Right lobe of liver (tissue), 6 donors: ENCODE measurements at places on chromosomes 4 and X.

GRCh38 chr4:28636971-28637370 lies 1776.3 kb downstream of the STIM2 start:
- no peak overlapping the region for H3K27ac ChIP-seq
- no peak for DNase-seq
- H3K27me3 ChIP-seq: no peaks in the 10 kb centered on the region
- no peaks in the 10 kb centered on the region for H3K36me3 ChIP-seq

- DNase-seq: no peak
- no peak overlapping the region for H3K4me3 ChIP-seq
- peaks cover 15% of the 10 kb centered on the region for H3K36me3 ChIP-seq
- H3K27me3 ChIP-seq: no peaks in the 10 kb centered on the region
- no peak overlapping the region for H3K27ac ChIP-seq
- H3K4me1 ChIP-seq: no peaks in the 10 kb centered on the region
Observed at GRCh38 chr4:3128976-3129375, 54.5 kb downstream of the HTT start.

GRCh38 chr4:94480362-94480951 lies 28.7 kb downstream of the PDLIM5 start:
- no peak overlapping the region for H3K4me3 ChIP-seq
- no peaks in the 10 kb centered on the region for H3K27me3 ChIP-seq
- H3K4me1 ChIP-seq: no peaks in the 10 kb centered on the region
- H3K27ac ChIP-seq: no peak overlapping the region

DNA sequence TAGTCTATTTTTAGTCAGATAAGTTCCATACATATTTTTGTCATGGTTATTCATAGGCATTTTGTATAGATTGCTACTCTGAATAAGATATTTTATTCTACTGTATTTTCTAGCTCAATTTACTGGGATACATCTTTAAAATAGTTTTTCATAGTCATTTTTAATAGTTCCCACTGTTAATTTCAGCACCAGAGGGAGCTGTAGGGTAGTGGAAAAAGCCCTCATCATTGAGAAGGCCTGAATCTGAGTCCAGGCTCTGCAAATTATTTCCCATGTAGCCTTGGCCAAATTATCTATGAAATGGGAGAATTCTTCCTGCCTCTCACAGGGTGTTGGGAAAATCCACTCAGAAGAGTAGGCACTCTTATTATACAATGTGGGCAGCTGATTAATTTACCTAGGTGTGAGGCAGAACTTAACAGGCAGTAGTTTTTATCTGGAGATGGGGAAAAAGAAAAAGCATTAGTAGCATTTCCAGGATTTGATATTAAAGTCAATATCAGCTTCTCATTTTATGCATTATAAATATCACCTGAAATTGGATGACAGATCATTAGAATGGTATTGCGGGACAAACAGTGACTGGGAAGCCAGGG lies 102.9 kb upstream of the PAQR3 start:
- no peaks in the 10 kb centered on the region for H3K27me3 ChIP-seq
- no peak overlapping the region for H3K4me3 ChIP-seq
- no peaks in the 10 kb centered on the region for H3K4me1 ChIP-seq
- H3K27ac ChIP-seq: no peak overlapping the region
- DNase-seq: no peak
- H3K36me3 ChIP-seq: no peaks in the 10 kb centered on the region

DNA sequence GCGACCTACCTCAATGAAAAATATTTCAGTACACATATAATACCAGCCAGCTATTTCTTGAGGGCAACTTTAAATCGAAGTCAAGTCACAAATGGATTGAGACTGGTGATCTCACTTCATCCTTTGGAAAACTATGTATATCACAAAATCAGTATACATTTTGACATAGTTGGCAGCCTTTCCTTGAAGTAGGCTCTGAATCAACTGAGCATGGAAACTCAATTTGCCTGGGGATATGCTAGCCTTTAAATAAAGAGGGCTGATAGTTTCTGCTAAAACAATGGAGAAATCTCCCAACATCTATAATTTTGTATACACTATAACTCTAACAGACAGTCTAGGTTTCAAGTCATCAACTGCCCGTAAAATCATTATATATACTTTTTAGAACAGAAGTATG lies 282.8 kb upstream of the TENM3 start:
- no peaks in the 10 kb centered on the region for H3K27me3 ChIP-seq
- no peak overlapping the region for H3K27ac ChIP-seq
- no peaks in the 10 kb centered on the region for H3K4me1 ChIP-seq

DNA sequence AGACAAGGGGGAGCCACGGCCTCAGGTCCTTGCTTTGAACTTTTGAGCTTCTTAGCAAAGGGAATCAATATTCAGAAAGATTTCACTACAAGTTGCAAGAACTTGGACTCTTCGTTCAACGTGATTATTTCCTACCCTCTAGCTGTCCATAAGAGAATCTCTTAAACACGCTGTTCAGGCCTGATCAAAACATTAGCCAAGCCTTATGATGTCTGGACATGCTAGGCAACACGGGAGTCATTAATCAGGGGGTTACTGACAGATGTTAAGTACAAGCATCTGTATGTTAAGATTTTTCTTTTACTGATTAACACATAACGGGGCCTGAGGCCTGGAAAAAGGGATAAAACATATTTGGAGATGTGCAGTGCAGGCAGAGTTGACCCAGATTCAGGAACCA lies 138.9 kb upstream of the IL1RAPL2 start:
- DNase-seq: no peak
- H3K4me1 ChIP-seq: no peaks in the 10 kb centered on the region
- H3K36me3 ChIP-seq: no peaks in the 10 kb centered on the region
- H3K27me3 ChIP-seq: no peaks in the 10 kb centered on the region
- H3K4me3 ChIP-seq: no peak overlapping the region
- H3K27ac ChIP-seq: no peak overlapping the region

DNA sequence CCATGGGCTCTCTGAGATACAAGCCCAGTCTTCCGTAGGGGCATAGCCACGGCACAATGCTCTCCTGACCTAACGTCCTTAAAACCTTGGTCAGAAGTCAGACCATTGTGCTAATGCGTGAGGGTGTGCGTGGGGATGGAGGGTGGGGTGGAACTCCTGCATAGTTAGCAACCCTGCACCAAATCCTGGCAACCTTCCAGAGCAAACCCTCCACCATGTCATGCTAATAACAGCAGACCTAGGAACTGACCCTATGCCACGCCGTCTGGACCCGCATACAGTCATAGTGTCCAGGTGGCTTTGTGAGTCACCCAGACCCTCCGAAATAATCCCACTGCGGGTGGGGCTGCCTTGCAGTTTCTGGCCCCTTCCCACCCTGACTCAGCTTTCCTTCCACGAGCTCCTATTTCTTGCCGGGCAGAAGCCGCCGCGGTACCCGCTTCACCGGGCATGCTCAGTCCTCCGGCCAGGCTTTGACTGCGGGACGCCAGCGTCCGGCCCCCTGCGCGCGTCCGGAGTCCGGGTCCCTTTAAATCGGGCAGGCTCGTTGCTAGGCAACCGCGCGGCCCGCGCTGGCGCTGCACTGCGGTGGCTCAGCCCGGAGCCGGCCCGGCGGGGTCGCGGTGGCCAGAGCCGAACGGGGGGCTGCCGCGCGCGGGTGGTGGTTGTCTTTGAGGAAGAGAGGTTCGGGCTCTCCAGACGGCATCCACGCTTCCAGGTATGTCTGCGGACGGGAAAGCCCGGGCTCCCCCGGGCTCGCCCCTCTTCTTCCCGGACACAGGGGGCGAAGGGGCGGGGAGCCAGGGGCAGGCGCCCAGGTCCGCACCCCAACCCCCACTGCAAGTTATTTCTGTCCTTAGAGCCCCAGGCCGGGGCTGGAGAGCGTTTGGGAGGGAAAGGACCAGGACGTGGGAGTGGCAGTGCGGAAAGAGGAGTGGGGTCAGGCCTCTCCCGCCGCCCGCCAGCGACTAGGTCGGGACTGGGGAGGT lies at the start of gene CCDC160:
Gene CCDC160, plus strand, starts transcription at position 557 of the 989 bp plus-strand sequence. CDS start 7,619 bp downstream, outside the sequence.
- H3K27me3 ChIP-seq: peaks cover 5% of the 10 kb centered on the region
- DNase-seq: peak; percentile 59
- H3K4me1 ChIP-seq: no peaks in the 10 kb centered on the region

DNA sequence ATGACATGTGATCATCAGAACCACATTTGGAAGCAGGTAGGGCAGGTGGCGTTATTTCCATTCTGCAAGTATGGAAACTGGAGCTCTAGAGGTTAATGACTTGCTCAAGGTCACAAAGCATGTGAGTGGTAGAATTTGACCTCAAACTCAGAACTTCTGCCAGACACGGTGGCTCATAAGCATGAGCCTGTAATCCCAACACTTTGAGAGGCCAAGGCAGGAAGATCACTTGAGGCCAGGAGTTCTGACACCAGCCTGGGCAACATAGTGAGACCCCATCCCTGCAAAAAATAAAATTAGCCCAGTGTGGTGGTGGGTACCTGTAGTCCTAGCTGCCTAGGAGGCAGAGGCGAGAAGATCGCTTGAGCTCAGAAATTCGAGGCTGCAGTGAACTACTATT lies 139.2 kb downstream of the PALLD start:
- DNase-seq: no peak
- no peak overlapping the region for H3K27ac ChIP-seq
- no peaks in the 10 kb centered on the region for H3K36me3 ChIP-seq
- no peaks in the 10 kb centered on the region for H3K27me3 ChIP-seq
- H3K4me1 ChIP-seq: no peaks in the 10 kb centered on the region
